ENCODE measurements at places on chromosomes 13 and 19.

DNA sequence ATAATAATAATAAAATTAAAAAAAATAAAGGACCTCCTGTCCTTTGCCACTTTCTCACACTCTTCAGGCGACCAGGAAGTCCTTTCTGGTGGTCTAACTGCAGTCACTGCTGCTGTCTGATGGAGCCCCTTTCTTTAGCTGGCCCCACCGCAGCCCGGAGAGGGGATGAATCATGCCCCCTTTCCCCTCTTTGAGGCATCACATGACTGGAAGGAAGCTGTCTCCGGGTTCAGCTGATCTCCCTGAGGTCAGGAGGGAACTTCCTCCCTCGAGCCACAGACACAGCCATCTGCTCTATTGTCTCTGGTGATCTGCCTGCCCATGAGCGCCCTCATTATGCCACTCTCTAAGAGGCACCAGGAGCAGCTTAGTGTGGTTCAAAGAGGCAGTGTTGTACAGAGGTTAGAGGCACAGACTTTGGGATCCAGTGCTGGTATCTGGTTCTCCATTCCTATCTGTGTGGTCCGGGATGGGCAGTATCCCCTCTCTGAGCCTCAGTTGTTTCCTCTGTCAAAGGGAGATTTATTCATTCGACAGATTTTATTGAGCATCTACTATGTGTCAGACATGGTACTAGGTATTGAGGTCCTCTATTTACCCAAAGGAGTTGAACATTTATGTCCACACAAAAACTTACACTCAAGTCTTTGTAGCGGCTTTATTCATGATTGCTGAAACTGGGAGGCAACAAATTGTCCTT lies 30.0 kb downstream of the VAV1 start:
- DNase-seq = no peak

DNA sequence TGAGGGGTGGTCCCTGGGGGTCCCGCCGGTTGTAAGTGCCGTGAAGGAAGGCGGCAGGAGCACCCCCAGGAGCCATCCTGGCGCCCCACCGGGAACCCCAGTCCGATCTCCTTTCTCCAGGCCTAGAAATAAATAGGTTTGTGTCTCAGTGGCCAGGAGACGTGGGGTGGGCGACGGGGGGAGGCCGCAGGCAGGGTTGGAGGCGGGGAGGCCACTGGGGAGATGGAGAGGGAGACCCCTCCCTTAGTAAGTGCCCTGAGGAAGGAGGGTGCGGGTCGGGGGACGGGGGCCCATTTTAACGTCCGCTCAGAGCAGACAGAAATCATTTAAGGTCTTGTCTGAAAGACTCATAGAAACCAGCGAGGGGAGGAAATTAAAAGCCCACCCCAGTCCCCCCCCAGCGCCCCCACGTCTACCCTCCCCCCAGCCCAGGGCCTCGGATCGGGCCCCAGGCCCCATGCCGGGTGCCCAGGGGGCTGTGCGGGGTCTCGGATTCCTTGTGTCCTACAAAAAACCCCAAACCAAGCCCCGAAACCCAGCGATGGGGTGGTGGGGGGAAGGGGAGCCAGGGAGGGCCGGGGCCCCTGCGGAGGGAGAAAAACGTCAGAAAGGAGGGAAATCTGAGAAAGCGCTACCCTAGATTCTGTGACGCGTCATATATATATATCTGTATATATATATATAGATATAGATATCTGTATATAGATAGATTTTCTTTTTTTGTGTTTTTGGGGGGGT lies 19.6 kb downstream of the ZBTB7A start:
- no peak for DNase-seq

DNA sequence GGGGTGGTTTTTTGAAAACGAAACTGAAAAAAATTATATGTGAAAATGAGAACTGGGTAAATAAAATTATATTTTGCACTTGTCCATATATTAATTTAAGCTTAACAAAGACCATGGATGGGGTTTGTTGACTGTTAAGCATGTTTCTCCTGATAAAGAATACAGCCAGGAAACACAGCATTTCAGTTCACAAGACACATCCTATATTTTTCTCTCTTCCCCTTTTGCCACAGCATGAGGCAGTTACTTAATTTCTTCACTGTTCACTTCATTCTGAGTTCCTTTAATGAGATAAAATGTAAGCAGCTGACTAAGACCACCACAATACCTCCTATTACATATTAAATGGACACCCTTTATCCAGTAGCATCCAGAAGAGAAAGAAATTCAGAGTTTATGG lies 64.0 kb downstream of the RXFP2 start:
- DNase-seq = no peak

GRCh38 chr19:5114727-5115126 lies 145.8 kb downstream of the KDM4B start:
- DNase-seq = no peak

DNA sequence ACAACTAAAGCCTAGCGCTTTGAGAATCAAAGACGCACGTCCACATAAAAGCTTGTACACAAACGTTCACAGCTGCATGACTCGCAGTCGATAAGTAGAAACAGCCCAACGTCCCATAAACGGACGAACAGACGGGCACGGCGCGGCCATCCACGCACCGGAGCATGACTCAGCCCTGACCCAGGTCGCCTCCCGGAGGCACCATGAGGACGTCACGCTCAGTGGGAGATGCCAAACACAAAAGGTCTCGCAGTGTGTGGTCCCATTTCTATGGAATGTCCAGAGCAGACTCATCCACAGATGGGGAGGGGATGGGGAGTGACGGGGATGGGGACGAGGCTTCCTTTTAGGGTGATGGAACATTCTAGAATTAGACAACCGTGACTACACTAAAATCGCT lies 9.4 kb downstream of the POLRMT start:
- DNase-seq = no peak

DNA sequence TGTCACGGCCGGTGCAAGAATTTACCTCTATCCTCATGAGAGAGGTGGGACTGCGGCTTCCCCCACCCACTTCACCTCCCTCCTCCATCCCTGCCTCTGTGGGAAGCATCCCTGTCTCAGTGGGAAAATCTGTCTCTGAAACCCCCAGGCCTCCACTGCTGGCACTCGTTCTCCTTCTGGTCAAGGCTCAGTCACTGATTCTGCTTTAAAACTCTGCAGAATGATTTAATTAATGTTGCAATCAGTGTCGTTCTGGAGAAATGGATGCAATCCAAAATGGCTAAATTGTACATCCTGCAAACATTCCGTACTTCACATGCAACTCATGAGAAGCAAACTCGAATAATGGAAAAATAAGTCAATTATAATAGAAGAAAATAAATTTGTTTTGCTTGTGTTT lies 5.6 kb downstream of the RASL11A start:
- DNase-seq = no peak

DNA sequence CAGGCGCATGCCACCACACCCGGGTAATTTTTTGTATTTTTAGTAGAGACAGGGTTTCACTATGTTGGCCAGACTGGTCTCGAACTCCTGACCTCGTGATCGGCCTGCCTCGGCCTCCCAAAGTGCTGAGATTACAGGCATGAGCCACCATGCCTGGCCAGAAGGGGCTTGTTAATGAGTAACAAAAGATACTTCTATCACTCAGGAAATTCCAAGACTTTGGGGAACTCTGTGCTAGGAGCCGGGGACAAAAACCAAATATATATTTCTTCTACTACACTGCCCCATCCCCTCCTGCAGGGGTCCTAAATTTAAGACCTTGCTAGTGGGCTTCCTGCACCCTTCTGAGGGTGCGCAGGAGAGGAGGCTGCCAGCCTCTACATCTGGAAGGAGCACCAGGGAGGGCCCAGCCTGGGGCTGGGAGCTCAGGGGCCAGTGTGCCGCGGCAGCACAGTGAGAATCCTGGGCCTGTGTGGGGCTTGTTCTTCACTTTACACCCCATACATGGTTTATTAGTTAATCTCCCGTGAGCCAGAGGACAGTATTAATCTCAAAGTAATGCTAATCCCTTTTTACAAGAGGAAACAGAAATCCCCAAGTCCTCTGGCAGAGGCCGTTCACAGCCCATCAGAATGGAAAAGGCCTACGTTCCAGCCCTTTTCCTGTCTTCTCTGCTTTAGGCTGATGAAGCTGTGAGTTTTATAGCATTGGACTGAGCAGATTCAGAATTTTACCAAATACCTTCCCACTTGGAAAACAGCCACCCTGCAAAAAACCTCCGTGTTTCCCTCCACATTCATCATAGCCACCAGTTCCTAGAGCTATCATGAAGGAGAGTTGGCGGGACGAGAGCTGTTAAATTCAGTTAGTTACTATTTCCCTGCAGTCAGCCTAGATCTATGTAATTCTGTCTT lies 44.4 kb upstream of the NPAS1 start:
- DNase-seq = no peak

GRCh38 chr19:29687244-29687896 lies 22.1 kb downstream of the PLEKHF1 start:
- DNase-seq = no peak

DNA sequence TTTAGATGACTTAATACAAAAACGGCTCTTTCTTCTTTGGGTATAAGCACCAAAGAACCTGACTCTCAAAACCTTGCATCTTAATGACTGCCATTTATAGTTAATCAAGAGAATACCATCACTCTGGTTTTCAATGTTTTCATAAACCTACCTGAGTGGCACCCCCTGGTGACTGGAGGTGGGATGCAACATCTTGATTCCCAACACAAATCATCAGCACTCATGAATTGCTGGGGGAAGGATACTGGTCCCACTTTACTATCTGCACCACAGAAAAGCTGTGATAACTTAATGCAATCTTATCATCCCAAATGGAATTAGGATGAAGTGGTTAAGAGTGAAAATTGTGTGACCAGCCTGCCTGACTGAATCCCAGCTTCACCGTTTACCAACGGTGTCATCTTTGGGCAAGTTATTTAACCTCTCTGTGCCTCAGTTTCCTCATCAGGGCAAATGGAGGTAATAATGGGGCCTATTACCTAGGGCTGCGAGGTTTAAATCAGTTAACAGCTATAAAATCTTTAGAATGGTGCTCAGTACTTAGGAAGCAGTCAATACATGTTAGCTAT lies 366.4 kb downstream of the KLF12 start:
- DNase-seq = no peak

- DNase-seq = no peak
These were observed 77.2 kb upstream of the ARHGEF7 start for GRCh38 chr13:111037927-111038326.

DNA sequence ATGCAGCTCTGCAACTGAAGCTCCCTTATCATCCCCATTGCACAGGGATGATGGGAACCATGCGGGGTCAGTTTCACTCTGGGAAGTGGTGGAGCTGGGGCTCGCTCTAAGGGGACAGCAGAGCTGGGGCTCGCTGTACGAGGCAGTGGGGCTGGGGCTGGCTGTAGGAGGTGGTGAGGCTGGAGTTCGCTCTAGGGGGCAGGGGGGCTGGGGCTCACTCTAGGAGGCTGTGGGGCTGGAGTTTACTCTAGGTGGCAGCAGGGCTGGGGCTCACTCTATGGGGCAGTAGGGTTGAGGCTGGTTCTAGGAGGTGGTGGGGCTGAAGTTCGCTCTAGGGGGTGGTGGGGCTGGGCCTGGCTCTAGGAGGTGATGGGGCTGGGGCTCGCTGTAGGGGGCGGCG lies 99.1 kb downstream of the UQCRFS1 start:
- DNase-seq = no peak

DNA sequence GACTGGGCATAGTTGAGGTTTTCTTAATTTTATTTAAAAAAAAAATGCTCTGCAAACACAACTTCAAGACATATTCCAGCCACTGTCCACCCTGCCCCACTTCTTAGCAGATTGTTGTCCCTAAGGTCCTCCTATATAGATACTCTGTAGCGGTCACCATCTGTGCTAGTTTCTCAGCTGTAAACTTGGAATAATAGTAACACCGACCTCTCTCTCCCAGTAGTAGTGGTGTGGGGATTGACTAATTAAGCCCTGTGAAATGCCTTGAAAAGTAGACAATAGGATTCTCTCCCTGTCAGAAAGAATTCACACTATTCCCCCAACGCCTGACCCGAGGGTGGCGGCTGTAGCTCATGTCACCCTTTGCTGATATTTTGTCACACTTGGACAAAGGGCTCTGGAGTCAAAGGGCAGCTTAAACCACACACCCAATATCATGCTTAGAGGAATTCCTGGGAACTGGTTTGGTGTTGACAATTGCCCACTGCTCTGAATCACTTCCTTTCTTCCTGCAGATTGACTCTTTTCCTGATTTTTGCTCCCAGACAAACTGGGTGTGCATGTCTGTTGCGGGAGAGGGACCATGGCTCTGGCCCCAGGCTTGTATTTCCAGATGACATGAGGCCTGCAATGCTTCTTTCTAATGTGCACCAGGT lies 9.2 kb upstream of the SERP2 start:
- DNase-seq = no peak

- DNase-seq = no peak
These were observed 2.3 kb upstream of the REX1BD start for GRCh38 chr19:18586306-18586705.

GRCh38 chr13:28421676-28422410 lies 73.1 kb downstream of the FLT1 start:
- no peak for DNase-seq

GRCh38 chr19:42467183-42467760 lies 24.5 kb upstream of the CXCL17 start:
- DNase-seq = no peak
